ENCODE measurements at places on chromosomes 16 and 17.

DNA sequence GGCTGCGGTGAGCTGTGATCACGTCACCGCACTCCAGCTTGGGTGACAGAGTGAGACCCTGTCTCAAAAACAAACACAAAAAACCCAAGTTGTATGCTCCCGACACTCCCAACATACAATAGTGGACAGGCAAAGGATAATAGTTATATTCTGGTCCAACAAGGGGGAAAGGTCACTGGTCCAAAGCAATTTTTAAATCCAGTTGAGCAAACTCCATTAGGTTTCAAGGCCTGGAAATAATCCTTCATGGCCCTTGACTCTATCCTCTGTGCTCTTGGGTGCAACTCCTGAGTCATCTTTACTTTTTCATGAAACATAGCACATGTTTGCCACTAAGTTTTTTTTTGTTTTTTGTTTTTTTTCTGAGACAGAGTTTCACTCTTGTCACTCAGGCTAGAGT is 50.3 kb upstream of the PHOSPHO1 start:
- no peak for DNase-seq

GRCh38 chr17:49739641-49740271 is 24.2 kb downstream of the FAM117A start:
- peak; percentile 97 for DNase-seq

- peak; percentile 55 for DNase-seq
Measured at GRCh38 chr16:56938664-56939513, 6.9 kb downstream of the HERPUD1 start.

DNA sequence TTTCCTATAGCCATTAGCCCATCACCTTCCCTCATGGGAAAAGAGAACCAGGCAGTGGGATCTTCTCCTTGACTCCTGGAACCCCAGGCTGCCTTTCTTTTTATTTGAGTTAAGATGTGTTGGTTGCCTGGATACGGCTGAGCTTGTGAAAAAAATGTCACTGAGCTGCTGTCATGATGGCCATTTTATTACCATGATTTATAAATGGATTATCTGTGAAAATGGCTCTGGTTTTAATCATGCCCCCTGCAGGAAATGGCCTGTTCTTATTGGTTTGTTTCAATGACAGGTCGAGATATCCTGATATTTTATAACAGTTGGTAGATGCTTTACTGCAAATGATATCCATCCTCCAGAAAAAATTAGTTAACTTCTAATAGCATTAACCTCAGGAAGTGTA is 640.4 kb downstream of the CDH11 start:
- no peak for DNase-seq

- DNase-seq: no peak
Measured at GRCh38 chr17:47252766-47253512, 688 bp upstream of the ITGB3 start.

DNA sequence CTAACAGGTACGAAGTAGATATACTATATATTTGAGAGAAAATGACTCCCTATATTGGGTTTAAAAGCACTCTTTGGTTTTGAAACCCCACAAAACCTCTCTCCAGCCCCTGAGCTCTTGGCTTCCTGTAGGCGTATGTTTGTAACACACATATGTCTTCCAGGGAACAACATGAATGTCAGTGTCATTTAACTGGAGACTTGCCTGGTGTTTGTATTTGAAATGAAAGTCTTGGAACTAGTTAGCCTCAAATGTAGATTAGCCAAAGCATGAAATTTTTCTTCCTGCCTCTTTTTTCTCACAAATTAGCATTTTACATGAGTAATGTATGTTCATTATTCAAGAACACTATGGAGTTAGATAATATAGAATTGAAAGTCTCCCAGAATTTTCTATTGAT is 411.8 kb upstream of the ASIC2 start:
- DNase-seq: no peak

- DNase-seq: no peak
Measured at GRCh38 chr17:58484600-58484999, 3.6 kb downstream of the HSF5 start.

DNA sequence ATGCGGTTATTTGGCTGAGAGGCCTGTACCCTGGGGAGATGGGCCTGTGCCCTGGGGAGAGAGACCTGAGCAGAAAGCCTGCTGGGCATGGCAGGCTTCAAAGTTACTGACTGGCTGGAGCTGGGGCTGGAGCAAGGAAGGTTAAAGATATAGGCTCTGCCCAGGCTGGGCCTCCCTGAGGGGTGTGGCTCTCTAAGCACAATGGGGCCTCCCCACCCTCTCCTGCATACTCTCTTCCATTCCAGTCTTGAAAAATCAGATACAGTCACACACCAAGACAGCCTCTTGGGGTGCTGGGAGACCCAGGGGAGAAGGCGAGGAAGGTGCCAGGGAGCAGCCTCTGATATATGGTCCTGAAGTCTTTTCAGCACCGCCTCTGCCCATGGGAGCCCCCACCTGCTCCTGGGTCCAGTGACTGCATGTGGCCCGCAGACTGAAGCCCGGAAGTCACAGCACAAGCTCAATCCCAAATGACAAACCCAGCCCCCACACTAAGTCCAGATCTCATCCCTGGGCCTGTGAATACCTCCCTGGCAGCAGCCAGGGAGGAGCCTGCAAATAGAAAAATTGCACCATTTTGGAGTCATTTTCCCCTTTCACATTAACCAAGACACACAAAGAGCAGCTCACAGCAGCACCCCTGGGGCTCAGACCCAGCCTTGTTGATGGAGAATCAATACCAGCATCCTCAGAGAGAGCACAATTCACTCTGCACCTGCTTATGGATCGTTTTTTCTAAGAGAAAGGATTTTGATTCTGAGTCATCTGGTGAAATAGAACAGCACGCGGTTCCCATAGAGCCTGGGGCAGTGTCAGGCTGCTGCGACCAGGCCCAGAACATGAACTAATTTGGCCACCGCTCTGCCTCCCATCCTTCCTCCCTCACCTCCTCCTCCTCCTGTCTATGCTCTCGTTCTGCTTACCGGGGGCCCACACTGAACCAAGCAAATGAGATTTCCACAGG is 25.6 kb upstream of the CACNG1 start:
- DNase-seq: no peak

GRCh38 chr17:40854175-40854814 is 12.7 kb downstream of the KRT12 start:
- DNase-seq: no peak

DNA sequence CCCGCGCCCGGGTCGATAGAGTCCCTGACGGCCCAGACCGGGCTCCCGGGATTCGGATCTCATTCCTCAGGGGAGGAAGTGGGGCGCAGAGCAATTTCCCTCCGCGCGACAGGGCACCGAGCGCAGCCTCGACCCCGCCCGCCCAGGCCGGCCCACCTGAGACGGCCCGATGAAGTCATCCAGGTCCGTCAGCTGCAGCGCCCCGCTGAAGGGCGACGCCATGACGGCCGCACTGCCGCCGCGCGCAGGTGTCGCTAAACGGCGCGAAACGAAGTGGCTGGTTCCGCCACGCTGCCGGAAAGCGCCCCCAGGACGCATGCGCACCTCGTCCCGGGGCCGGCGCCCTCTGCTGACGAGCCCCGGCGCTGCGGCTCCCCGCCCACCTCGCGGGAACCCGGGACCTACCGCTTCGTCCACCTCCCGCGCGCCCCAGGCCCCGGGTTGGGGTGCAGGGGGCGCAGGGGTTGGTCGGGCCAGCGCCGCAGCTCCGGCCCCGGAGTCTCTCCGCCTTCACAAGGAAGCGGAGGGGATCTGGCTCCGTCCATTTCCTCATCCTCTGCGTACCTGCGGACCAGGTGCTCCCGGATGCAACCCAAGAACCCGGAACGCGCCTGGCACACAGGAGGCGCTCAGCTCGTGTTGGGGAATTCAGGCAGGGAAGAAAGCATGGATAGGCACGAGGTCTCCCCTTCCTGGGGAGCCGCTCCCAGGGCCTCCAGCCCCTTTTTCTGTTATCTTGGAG is at the start of gene CIAO3:
TSS of gene CIAO3 (minus strand) at position 234 of the 742 bp plus-strand sequence. CDS start at position 222, 12 bp downstream.
- peak; percentile 89 for DNase-seq

DNA sequence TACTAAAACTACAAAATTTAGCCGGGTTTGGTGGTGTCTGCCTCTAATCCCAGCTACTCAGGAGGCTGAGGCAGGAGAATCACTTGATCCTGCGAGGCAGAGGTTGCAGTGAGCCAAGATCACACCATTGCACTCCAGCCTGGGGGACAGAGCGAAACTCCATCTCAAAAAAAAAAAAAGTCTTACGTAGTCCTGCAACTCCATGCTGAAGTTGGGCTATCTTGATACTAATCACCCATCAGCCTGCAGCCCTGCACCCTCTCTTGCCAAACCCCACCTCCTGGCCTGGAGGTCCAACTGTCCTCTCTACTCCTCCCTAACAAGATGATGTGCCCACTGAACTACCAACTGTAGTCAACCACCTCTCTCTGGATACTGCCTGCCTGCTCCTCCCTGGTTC is 4.8 kb downstream of the TMEM170A start:
- no peak for DNase-seq

- DNase-seq: no peak
Measured at GRCh38 chr17:45042346-45043120, 8.9 kb downstream of the DCAKD start.

- DNase-seq: no peak
Measured at GRCh38 chr17:2064147-2064489, 9.2 kb downstream of the HIC1 start.

DNA sequence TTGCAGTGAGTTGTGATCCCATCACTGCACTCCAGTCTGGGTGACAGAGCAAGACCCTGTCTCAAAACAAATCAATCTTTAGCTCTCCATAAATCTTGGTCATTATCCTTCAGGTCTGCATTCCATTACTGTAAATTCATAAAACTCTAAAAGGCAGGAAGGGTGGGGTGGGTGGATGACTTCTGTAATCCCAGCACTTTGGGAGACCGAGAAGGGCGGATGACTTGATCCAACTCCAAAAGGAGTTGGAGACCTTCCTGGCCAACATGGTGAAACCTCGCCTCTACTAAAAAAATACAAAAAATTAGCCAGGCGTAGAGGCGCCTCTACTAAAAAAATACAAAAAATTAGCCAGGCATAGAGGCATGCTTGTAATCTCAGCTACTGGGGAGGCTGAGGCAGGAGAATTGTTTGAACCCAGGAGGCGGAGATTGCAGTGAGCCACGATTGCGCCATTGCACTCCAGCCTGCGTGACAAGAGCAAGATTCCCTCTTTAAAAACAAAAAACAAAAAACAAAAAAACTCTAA is 2.2 kb upstream of the UBE2Z start:
- no peak for DNase-seq

DNA sequence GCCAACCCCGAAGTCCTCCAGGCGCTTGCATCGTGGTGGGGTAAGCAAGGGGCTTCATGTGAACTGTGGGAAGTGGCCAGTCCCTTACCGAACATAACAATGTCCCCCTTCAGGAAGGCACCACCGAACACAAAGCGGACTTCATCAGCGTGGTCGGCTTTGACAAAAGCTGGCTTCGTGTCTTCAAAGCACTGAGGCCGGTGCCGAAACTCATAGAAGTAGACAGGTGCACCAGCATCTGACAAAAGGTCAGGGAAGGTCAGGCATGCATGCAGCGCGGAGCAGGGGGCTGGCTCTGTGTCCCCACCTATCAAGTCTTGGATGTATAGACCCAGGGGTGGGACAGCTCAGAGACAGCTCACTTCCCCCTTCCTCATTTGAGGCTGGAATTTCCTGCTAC is 16.6 kb upstream of the CES1 start:
- no peak for DNase-seq

GRCh38 chr16:47320546-47321310 is 140.1 kb downstream of the ITFG1 start:
- no peak for DNase-seq

GRCh38 chr17:64443086-64443760 is 5.7 kb upstream of the MILR1 start:
- DNase-seq: no peak

DNA sequence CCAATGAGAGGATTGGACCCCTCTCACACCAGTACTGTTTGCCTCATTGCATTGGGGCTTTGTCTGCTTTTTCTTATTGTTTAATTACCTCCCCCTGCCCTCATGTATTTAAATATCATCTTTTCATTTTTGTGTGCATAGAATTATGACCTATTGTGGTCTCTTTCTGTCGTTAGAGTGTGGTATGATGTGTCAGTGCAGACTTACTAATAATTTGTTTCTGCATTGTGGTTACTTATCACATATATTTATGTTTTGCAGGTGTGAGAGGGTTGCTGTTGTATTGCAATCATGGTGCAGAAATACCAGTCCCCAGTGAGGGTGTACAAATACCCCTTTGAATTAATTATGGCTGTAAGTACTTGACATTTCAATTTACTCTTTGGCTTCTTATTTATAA is 2.5 kb downstream of the SEC14L1 start:
- DNase-seq: no peak

DNA sequence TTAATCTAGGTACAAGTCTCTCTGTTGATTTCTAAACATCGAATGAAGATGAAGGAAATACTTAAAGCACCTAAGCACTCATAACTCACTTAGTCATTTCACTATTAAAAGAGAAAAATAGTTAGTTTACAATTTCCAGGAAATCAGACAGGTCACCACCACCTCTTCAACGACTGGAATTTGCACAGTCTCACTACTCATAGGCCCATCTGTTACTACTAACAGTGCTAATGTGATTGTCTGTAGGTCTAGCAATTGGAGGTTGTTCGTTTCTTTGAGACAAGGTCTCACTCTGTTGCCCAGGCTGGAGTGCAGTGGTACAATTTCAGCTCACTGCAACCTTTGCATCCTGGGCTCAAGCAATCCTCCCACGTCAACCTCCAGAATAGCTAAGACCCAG is 444.6 kb downstream of the MAF start:
- DNase-seq: no peak

DNA sequence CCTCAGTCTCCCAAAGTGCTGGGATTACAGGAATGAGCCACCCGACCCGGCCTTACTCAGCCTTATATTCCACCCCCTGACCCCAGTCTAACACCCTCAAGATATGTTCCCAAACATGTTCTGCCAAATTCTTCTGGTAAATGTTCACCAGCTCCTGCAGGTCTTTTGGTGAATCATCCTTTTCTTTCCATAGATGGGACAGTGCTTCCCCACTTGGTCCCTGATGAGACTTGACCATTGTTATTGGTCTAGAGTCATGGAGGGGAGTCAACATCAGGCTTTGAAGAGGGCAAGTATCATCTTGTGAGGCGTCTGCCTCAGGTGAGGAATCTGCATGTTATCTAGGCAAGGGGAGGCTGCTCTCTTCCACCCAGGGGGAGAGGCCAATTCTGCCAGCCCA is 10.4 kb upstream of the RUNDC3A start:
- DNase-seq: no peak

- no peak for DNase-seq
Measured at GRCh38 chr16:11046382-11046931, 102.1 kb downstream of the CLEC16A start.

DNA sequence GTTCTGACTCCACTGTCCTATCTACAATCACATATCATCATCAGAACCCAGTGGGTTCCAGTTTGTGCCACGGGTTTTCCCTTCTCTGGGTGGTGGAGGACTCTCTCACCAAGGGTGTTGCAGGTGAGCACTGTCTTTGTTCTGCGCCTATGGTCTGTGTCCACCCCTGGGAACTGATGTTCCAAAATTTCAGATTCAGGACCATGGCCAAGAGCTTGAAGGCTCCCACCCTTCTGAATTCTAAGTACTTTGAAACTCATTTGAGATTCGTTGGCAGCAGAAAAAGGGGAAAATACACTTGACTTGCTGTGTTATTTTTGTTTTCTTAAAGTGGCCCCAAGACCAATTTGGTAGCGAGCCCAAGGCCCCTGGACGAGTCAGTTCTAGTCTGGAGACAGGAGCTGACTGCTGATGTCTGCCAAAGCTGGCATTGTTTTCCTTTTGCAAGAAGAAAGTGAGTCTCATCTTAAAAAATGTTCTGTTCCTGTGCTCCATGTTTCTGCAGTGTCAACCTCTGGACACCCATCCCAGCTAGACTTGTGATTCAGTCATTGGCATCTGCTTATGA is 310.9 kb downstream of the HAPSTR1 start:
- no peak for DNase-seq

- no peak for DNase-seq
Measured at GRCh38 chr16:82432261-82432660, 194.5 kb upstream of the CDH13 start.
